ENCODE measurements at places on chromosomes 11 and 22.

GRCh38 chr11:118529584-118530175, 1.3 kb upstream of the TMEM25 start:
- no peak for DNase-seq

DNA sequence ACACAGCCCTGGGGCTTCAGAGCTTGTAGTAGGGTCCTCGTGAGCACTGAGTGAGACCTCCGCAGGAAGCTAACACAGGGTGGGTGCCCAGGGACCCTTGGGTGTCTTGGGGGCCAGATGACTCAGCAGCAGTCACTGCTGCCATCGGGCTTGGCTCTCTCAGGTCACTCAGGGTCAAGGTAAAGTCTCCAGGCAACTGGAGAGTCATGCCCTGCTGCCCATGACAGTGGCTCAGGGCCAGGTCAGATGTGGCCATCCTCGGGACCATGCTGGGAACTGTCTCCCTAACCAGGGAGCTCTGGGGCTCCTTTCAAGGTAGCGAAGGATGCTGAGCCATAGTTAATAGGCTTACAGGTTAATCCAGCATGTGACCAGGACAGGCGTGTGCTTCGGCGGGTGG, 44.4 kb upstream of the SLC22A12 start:
- no peak for DNase-seq

- no peak for DNase-seq
Observed at GRCh38 chr11:44018127-44018521, 29.7 kb upstream of the ACCSL start.

DNA sequence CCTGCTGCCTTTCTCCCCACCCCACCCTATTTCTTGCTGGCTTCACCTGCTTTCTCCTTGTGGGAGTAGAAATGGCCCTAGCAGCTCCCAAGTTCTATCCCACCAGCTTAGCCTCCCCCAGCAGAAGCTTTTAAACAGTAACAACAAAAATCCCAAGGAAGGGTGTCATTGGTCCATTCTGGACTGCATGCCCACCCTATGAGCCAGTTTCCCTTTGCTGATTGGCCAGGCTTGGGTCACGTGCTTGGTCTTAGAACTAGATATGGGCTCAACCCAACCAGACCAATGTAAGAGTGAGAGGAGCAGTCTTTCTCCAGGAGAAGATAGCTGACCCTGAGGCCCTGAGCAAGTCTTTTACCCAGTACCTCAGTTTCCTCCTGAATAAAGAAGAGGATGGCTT, 2.3 kb downstream of the MTFP1 start:
- DNase-seq, result no peak

DNA sequence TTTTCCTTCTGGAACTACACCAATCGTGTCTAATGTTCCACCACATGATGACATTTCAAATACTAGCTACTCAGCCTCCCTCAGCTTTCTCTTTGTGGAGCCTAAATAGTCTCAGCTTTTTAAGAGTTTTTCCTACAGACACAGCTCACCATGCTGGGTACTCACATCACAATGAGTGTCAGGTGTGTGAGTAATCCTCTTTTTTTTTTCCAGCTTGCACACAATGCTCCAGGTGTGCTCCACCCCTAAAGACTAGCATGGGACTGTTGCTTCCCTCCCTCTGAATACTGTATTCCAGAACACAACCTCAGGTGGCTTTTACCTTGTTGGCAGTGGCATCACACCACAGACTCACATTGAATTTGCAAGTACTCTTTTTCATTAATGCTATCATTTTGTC, 11.7 kb downstream of the BTG4 start:
- no peak for DNase-seq

DNA sequence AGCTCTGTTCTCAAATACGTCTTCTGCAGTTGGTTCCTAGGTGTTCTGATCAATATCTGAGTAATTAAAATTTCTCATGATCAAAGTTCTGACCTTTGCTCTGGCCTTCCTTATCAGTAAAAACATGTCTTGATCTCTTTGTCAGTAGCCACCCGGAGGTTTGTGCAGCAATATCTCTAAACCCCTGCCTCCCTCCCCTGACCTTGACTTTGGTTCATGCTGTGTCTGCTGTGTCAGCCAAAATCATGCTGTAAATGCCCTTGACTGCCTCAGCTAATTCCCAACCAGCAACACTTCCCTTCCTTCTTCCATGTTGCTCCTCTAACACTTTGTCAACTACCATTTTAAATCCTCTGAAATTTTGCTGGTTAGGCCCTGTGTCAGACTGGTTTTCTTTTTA, 424.7 kb downstream of the FAM181B start:
- no peak for DNase-seq

DNA sequence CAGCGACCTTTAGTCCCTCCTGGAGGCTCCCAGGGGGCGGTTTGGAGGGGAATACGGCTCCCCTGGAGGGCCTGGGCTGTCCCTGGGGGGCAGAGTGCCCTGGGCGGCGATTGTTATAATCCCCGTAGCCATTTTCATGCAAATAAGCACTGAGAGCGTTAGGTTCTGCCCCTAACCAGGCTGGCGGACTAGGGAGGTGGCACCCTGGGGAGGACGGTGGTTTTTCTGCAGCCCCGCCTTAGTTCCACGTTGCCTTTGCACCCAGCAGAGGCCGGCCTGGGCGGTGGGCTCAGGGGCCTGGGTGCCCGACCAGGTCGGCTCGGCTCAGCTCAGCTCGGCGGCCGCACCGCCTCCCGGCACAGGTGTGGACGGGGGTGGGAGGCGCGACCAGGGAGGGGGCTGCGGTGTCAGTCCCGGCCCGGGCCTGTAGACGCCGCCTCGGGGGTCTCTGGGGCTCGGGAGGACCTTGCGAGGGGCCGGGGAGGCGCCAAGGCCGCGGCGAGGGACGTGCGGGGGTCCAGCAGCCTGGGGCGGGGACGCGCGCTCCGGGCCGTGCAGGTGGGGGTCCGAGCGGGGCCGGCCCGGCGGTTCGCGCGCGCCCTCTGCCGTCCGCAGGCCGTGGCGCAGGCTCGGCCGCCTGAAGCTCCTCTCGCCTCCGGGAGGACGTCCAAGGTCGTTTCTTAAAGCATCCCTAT, 2.3 kb upstream of the DUSP8 start:
- DNase-seq, result peak; percentile 78

DNA sequence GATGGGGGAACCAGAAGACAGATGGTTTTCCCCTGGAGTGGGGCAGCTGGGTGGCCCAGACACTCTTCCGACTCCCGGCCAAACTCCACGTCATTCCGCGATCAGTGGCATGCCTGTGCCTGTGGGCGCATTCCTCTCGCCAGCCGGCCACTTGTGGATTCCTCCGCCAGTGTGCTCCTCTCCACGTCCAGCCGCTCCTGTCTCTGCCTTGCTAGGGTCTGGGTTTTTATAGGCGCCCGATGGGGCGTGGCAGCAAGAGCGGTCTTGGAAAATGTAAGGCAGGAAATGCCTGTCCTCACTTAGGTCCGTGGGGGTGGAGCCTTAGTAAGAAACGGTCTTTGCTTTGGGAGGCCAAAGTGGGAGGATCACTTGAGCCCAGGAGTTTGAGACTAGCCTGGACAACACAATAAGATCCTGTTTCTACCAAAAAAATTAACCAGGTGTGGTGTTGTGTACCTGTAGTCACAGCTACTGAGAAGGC, 81.6 kb upstream of the SEPTIN5 start:
- DNase-seq, result no peak

- no peak for DNase-seq
Observed at GRCh38 chr11:100812517-100812916, 125.4 kb downstream of the ARHGAP42 start.

- no peak for DNase-seq
Observed at GRCh38 chr22:30000566-30000965, 79.7 kb upstream of the HORMAD2 start.

DNA sequence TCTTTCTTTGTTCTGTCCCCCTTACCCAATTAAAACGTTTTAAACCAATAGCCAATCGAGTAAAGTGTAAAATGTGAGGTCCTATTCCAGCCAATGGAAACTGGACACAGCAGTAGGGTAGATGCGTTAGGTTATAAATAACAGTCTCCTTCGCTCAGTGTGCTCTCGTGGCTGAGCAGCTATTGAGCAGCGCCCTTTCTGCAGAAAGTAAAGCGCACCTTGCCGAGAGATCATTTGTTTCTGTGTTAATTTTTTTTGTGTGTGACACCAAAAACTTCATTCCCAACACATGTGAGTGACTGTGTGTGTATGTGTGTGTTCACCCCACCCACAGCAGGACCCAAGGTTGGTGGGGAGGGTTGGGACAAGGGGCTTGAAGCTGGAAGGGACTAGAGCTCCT, 7.2 kb upstream of the TTLL1 start:
- DNase-seq, result no peak

GRCh38 chr11:132743601-132744000, 788.7 kb downstream of the OPCML start:
- no peak for DNase-seq

DNA sequence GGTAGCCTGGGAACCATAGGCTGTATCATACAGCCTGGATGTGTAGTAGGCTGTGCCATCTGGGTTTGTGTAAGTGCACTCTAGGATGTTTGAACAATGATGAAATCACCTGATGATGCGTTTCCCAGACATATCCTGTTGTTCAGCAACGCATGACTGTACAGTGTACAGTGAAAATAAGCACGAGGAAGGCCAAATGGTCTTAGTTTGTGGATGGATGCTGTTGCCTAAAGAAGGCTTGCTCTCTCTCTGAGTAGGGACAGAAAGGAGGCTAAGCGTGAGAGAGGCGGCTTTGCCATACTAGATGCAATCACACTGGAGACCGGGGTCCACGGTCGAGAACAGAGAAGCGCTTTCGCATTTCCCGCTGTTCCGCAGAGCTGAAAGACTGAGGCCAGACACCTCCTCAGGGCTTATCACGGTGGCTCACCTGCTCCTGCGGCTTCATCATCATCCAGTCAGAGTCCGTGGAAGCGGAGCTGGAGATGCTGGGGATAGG, 27.6 kb upstream of the APLP2 start:
- DNase-seq, result no peak

DNA sequence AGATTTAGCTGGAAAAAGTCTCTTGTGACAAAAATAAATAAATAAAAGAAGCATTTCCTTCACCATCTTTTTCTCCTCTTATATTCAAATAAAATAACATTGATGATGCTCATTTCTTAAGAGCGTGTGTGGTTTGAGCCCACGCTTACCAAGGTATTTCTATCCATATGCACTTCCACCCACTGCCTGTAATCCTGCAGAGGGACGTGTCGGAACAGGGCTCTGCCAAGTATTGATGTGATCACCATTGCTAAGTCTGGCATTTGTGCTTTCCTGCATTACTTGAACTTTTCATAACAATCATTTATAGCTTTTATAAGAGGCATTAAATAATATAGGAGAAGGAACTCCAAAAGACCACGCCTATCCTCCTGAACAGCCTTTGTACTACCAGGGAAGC, 107.6 kb downstream of the SHANK2 start:
- no peak for DNase-seq

DNA sequence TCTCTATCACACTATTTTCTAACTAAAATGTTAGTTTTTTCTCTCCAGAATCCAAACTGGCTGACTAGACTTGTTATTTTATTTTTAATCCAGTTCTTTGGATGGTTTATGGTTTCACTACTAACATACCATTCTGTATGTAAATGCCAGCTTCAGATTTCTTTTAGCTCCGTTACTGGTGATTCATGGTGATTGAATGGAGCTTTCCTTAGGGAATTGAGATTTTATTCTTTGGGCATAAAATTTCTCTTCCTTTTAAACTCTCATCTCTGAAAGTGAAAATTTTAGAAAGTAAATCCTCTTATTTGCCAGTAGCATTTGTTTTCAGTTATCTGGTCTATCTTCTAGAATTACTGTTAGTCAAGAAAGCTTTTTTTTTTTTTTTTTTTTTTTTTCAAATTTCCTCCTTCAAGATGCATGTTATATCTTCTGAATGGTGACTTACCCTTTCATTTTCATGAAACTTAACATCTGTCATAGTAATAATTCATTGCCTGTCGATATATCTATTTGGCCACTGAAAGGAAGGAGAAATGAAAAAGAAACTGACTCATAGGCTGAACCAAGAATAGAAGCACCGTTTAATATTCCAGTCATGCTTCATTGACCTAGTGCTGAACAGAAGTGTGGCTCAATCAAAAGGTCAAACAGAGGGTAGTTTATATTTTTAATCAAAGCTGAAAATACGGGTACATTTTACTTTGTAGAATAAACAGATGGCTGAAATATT, 6.4 kb downstream of the ENDOD1 start:
- no peak for DNase-seq

GRCh38 chr22:45425531-45426265, 12.2 kb downstream of the RIBC2 start:
- no peak for DNase-seq

DNA sequence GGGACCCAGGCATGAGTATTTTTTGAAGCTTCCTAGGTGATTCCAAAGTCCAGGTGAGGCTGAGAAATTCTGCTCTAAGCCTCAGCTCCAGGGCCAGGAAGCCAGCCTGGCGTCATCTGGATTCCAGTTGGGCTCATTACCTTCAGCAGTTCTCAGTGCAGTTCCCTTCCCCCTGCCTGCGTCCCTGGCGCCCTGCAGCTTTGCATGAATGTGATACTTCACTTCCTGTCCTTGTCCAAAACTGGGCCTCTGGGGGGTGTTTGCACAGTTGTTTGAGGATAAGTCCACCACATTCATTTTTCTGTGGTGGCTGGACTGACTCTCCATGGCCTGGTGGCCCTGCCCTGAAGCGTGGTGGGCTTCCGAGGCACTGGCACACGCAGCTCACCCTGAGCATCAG, 98.1 kb downstream of the TENM4 start:
- no peak for DNase-seq

Data from CD8-positive, alpha-beta memory T cell (primary cell).